ENCODE measurements at places on chromosomes 2 and 18.

GRCh38 chr2:16155366-16155765 lies 215.0 kb downstream of the MYCN start:
- no peak for DNase-seq

GRCh38 chr2:47339745-47340541 lies 63.0 kb upstream of the MSH2 start:
- DNase-seq: no peak

DNA sequence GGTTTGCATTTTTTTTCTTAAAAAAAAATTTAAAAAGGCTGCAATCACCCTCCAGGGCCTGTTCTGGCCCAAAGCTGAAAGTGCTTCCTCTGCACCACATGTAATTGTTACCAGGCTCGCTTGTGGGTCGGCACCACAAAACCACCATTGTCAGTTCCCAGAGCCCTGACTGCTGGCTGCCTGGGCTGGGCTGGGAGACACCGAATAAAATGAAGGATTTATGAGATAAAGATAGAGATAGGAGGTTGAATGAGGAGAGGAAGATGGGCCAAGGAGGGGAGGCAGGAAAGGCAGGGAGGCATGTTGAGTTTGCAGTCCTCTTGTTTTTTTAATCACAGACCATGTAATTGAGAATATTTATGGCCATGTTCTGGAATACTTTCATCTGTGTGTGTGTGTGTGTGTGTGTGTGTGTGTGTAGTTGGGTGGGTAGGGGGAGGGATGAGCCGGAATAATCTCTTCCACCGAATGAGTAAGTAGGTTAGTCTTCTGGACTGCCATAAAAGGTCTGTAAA lies 14.7 kb downstream of the NRP2 start:
- no peak for DNase-seq

DNA sequence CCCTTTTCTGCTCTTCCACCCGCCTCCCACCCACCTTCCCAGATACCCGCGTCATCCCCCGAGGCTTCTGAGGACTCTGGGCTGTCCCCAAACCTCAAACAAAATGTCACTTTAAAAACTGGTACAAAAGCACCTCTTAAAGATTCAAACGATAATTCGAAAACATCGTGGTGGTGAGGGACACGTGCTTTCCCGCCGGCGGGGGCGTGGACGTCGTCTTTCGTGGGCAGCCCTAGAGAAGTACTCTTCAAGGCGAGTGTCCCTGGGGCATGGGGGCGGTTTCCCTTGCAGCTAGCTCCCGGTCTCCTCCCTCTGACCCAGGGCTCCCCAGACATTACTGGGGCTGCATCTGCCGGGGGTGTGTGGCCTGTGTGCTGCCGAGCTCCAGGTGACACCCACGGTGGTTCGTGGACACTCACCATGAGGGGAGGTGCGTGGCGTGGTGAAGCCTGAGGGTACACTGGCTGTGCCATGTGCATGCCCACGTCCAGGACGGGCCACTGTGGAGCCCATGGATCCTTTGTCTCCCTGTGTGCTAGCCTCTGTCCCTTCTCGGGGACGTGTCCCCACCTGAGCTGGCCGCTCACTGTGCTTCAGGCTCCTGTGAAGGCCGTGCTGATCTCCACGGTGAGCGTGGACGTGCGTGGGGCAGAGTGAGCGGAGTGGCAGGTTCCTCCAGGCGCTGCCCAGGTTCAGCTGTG lies 117.8 kb downstream of the NFATC1 start:
- DNase-seq: no peak

DNA sequence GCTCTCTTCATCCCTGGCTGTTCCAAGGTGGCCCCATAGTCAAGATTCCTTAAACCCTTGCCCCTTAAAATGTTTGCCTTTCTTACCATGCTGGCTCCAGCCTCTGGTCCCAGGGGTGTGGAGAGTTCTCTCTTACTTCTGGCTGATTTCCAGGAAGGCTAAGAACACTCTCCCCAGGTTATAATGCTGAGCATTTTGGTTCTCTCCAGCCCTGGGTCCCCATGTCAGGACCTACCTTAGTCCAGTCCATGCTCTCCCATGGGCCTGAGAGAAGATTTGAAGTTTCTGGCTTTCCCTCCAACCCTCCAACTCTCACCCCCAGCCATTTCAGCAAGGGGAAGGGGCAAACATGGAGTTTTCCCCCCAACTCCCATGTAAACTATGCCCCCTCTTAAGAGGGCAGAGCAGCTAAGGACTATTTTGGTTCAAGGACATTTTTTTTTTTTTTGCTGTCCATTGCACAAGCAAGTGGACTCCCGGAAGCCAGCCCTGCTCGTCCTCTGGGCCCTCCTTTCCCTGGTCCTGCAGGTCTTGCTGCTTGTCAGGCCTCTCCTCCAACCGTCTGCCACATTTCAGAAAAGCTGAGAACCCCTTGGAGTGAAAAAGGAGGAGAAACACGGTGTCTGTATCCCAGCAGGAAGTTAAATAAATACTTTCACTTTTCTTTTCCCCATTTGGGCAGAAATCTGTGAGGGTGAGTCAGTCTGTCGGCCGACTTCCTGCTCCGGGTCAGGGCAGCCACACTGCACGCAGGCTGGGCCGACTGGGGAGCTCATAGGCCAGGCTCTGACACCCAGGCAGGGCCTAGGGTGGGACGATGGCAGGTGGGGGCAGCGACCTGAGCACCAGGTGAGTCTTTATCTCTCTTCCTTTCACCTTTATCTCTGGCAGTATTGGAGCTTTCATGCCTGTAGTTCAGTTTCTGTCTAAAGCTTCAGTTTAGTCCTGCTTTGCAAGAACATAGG lies at the start of gene SP140L:
TSS of gene SP140L (plus strand) at position 741 of the 965 bp plus-strand sequence. CDS start at position 818, 77 bp downstream.
- DNase-seq: peak; percentile 73

GRCh38 chr2:18243816-18244215 lies 316.6 kb downstream of the RDH14 start:
- no peak for DNase-seq

DNA sequence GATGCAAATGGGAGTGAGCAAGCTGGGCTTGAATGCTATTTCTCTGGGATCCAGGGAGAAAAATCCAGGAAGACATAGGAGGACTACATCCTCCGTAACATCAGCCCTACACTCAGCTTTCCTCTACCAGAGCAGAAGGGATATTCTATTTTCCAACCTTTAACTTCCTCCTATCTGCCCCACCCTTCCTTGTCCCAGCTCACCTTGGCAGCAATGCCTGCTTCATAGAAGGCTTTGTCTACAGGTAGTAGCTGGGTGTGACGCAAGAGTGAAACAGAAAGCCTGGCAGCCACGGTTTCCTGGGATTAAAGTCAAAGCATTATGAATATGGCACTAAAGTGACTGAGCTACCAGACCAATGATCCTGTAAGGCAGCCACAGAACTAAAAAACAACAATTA lies 3.9 kb downstream of the KRTCAP3 start:
- DNase-seq: no peak

DNA sequence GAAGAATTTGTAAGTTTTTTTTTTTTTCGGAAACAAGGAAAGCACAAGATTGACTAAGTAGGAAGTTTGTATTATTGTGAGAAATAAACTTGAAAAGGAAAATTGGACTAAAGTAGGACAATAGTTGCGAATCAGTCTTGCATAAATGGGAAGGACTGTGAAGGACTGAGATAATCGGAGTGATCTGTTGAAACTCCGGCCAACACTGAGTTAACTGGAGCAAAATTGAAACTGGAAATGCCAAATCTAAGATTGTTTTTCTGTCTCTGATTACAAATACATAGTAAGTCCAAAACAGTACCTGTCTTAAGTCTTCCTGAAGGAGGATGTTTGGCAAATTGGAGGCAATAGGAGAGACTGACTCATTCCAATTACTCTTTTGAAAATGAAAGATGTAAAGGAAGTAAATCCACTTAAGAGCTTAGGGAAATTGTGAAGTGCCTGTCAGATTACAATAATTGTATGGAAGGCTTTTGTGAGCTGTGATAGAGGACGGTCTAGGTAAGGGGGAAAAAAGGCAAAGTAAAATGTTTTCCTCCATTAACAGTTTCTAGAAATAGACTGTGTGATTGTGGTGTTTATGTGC lies 204.9 kb upstream of the CYRIA start:
- DNase-seq: no peak

DNA sequence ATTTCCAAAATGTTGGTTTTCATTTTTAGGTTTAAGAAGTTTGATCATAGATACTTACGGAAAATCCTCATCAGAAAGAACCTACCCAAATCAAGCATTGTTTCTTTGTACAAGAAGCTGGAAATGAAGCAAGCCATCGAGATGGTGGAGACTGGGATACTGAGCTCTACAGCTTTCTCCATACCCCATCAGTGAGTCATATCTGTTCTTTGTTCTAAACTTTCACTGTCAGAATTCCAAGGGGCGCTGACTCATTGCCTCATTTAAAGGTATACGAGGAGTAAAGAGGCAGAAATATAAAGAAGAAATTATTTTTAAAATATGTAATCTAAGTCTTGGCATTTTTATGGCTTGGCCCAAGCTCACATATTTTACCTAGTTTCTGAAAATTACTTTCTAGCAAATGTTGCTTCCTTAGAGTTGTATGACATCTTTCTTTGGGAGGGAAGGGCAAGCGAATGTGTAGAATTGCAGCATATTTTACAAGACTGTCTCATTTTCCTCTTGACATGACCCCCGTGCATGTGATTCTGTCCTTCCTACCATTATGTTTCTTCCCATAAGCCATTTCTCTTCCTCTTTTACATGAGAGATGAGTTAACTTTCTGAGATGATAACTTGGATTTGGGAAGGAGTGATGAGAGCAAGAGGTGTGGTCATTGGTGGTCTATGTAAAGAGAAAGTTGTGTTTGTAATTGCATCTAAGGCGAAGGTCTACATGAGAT lies 41.2 kb downstream of the SLC9A4 start:
- no peak for DNase-seq

- no peak for DNase-seq
These were observed 30.9 kb downstream of the MEMO1 start for GRCh38 chr2:31979956-31980355.

GRCh38 chr2:240581811-240582210 lies 4.7 kb upstream of the CAPN10 start:
- DNase-seq: no peak

- DNase-seq: no peak
These were observed 819.6 kb downstream of the TSN start for GRCh38 chr2:122575076-122575475.

- DNase-seq: no peak
These were observed 90.1 kb upstream of the RAB12 start for GRCh38 chr18:8519102-8519501.

- no peak for DNase-seq
These were observed 576.2 kb upstream of the SALL3 start for GRCh38 chr18:78403371-78403770.

DNA sequence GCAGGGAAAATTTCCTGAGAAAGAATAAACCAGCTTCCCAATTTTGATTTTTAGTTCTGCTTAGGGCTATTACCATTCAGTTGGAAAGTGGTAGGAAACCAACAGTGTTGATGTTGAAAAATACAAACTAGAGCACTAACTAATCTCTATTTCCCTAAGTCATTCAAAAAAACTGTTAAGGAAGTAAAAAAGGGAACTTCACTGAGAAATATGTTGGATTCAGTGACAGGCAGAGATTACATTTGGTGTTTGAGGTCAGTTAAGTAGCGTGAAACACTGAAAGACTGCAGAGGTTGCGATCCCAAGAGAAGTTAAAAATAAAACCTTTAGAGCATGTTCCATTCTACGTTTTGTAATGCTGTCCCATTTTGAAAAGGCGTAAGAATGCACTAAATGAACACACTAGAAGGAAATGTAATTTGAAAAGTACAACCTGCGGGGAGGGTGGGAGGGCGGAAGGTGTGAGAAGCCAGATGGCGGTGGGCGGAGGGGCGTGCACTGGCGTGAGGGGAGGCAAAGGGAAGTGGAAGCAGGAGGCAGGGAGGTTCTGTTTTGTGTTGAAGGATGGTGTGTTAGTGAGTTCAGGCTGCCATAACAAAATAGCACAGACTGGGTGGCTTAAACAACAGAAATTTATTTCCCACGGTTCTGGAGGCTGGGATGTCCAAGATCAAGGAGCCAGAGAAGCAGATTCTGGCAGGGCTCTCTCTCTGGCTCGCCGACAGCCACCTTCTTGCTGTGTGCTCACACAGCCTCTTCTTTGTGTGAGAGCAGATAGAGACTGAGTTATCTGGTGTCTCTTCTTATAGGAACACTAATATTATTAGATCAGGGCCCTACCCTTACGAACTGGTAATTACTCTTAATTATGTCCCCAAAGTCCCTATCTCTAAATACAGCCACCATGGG lies 94.3 kb upstream of the KCTD1 start:
- peak; percentile 30 for DNase-seq

DNA sequence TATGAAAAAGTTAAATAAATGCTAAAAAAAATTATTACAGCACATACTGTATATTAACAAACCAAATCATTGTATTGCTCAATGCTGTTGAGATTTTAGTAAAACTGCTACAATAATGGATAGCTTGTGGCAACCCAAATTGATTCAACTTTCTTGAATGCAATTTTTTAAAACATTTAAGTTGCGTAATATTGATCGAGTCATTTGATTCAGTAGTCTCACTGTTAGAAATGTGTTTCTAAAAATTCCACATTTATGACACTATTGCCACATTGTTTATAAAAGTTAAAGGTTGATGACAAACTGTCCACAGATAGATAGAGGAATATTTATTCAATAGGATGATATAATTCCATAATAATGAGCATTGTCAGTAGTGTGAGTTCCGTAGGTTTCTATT lies 640.7 kb upstream of the CRIM1 start:
- DNase-seq: no peak

DNA sequence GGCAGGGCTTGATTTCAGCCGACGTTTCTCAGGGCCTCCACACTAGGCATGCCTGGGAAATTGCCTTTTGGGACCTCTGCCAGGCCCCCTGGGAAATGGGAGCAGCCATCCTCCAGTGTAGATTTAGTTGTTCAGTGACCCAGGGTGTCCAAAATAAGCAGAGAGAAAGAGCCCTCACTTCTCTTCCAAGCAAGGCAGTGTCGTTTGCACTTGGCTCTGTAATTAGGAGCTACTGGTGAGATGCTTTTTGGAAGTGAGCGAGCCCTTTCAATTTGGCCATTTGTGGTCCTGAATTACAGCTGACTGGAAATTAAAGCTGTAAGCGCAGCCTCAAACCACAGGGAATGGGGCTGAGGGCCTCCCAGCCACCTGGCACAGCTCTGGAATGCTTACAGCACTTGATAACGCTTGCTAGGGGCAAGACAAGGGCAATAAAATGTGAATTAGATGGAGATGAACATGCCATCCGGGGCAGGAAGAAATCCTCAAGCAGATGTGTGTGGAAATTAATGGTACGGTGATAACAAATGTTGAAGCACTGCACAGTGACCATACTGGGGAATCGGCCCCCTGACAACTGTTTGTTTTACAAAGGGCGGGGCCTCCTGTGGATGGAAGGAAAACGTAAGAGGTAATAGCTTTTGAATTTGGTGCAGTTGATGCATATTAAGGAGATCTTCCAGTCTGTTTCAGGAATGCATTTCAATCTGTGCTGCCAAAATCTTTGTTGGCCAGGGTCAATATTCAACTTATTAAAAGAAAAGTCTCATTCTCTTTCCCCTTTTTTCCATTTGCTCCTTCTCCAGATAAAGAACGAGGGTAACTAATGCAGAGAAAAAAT lies 173.1 kb downstream of the UXS1 start:
- no peak for DNase-seq

GRCh38 chr2:174552880-174553279 lies 44.7 kb downstream of the WIPF1 start:
- DNase-seq: no peak

DNA sequence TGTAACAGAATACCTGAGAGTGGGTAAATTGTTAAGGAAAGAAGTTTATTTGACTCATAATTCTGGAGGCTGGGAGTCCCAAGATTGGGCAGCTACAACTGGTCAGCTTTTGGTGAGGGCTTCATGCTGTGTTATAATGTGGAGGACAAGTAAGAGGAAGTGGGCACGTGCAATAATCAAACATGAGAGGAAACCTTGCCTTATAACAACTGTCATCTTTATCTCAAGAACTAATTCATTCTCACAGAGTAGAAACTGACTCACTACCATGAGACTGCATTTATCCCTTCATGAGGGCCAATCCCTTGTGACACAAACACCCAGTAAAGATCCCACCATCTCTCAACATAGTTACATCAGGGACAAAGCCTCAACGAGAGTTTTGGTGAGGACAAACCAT lies 318.1 kb upstream of the NT5C1B start:
- no peak for DNase-seq
